Stimulated activated CD8-positive, alpha-beta memory T cell treated with anti-CD3 and anti-CD28 coated beads, Interleukin-2, amount 100 ng/mL, for 48 hours (primary cell): ENCODE measurements at places on chromosomes 1 and 21.

DNA sequence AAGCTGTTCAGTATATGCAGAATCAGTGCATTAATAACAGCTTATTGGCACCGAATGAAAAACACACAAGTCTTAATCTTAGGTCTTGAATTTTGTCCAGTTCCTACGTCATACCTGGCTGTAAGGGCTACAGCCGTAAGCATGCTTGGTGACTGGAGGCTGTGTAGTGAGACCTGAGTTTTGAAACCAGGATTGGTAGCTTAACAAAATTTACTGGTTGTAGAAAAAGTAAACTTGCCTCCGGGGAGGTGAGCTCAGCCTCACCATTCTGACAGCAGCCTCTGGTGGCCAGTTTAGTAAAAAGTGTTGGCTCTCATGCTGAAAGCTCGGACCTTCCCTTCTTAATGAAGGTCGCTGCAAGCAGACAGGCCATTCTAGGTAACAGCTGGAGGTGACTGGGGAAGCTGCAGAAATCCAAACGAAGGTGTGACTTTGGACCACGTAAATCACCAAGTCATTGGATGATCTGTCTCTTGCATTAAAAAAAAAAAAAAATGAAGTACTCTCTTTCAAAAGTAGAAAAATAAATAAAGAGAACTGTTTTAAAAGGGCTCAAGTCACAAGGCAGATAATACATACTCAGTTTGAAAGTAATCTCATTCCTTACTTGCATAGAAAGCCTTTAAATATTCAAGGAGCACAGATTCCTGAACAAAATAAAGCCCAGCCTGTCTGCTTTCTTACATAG lies 48.9 kb downstream of the HLCS start:
- no peak for DNase-seq

DNA sequence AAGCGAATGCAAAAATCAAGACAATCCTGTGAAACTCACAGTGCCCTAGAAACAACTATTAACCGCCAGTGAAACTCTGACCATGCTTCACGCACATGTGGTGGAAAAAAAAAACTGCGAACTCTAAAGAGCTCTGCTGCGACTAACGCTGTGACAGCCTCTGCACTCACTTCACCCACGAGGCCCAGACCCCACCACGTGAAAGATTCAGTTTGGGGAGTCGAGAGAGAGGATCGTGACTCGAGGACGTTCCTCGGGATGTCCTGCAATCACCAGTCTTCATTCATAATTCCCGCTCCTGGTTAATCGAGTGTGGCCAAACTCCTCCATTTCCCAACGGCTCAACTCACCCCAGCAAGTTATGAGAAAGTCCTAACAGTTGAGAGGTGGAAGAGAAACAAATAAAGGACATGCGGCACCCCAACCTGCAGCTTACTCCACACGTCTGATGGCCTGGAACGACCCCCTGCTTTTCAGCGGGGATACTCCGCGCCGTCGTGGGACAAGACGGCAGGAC lies 1.1 kb downstream of the SERBP1 start:
- DNase-seq = no peak

GRCh38 chr1:159869173-159869572 lies 6.7 kb upstream of the VSIG8 start:
- DNase-seq = no peak

DNA sequence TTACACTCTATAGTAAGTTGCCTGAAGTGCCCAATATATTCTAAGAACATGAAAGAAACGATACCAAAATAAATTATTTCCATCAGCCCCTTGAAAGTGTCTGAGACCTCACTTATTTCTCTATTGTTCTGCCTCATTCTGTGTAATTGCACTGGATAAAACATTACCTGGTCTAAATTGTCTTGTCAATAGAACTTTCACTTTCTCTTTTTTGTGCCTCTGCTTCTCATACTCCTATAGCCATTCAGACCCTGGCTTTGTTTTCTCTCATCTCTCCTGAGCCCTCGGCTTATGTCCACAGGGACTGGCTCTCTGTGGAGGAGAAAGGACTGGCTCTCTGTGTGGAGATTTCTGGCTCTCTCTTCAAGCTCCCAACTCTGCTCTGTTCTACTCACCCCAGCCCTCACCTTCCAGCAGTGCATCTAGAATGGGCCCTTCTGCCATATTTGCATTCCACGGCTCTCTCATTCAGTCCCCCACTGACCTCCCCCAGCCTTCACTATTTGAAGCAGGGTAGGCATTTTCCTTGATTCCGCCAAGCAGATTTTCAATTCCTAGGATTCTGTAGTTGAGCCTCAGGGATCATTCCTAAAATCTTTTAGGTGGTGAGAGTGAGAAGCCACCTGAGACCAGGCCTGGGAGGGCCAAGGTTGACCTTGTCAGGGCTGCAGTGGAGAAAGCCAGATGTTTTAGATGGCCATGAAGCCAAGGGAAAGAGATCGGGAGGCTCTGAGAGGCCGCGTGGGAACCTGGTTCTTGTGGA lies 15.9 kb upstream of the GALNT2 start:
- no peak for DNase-seq

DNA sequence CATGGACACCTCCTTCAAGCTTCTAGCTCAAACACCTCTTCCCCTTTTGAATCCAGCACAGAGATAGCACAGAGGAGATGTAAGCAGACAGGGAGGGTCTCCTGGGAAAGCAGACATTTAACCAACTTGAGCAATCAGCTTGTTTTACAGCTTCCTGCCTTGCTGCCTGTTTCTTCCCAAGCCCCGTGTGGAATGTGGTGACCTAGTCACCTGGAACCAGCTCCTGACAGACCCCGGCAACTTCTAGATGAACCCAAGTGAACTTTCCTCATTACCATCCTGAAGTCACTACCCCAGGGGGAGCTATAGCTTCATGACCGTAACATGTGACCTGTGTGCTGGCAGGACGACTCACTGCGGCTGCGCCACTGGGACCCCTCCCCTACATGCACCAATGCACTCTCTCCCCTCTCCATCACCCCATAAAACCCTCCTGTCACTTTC lies 24.1 kb upstream of the TTF2 start:
- DNase-seq = no peak

DNA sequence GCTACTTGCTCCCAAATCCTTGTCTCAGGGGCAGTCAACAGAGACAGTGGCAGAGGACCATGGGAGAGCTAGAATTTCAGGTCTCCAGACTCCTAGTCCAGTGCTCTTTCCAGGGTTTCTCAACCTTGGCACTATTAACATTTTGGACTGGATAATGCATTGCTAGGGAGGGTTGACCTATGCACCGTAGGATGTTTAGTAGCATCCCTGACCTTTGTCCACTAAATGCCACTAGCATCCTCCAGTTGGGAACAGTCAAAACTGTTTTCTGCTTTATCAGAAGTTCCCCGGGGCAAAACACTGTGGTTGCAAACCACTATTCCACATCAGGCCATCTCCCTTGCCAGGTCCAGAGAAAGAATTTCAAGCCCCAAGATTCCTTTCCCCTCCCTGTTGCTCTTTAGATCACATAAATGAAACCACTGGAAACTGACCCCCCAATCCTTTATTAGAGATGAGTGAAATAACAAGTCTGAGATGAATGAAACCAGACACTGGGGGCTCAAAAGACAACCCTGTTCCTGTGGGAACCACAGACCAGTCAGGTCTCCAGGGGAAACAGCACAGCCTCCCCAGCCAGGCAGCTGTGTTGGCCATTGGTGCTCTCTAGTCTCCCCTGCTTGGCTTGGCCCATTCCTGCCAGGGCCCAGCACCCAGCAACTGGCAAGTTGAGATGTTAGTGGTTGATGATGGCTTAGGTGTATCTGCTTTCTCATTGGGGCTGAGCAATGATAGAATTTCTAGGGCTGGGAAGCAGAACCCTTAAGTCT lies 3.8 kb upstream of the TCEA3 start:
- DNase-seq = no peak

GRCh38 chr1:110240476-110241210 lies 30.5 kb downstream of the KCNC4 start:
- DNase-seq = no peak

DNA sequence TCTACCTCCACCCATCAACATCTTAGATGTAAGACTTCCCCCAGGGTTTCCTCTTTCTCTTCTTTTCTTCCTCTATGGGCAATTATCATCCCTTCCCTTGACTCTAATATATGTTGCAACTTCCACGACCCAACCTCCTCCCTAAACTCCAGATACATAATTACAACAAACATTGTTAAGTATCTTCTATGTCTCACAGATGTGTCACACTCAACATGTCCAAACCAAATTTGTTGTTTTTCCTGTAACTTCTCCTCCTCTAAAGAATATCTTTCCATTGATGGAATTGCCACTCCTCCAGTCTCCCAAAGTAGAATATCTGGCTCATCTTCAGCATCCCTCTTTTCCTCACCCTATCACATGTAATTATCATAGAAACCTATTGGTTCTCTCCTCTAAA lies 314.2 kb downstream of the RWDD3 start:
- DNase-seq = no peak

GRCh38 chr1:104807590-104807989 lies 1057.9 kb downstream of the AMY1C start:
- no peak for DNase-seq
